ENCODE measurements at places on chromosomes 2 and 18.

DNA sequence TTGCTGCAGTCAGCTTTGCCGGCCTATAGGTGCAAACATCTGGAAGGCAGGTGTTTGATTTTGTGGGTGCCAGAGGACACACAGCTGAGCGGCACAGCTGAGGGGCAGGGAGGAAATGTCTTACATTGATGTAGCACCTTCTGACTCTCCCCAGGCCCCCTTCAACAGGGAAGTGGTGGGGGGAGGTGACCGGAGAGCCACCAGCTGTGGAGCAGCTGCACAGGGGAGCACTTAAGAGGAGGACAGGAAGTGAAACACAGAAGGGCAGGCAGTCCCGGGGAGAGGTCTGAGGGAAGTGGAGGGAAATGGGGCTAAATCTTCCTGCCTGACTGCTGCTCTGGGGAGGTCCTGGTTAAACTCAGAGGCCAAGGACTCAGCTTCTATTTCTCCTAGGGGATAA is 409.1 kb downstream of the TNS1 start:
- no peak for DNase-seq

DNA sequence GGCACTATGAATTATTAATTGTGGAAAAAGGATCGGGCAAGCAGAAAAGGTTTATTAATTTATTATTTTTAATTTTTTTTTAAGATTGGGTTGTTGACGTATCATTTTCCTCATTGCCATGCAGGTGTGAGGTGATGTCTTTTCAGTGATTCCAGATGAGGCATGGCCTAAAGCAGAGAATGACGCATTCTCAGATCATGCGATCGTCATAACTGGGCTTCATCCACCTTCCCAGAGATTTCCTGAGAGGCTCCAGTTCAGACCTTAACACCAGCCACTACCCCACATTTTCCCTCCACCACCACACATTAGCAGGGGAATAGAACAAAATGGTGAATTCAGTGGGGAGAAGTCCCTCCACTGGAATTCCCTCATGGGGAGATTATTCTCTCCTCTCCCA is 518.4 kb upstream of the SPHKAP start:
- no peak for DNase-seq

DNA sequence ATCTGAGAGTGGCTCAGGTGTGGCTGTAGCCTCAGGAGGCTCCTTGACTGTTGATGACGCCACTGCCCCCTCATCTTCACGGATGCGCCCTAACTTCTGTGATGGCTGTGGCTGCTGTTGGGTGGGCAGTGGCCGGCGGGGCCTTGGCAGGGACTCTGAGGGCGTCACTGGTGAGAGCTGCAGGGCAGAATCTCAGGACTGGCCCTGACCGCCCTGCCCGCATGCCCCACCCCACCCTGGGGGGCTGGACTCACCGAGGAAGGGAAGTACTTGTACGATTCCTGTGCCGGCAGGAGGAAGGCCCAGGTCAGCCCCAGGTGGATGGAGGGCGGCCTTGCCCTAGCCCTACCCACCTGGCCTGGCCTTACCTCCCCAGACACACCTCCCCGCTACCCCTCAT is 2.4 kb downstream of the CXXC1 start:
- no peak for DNase-seq

DNA sequence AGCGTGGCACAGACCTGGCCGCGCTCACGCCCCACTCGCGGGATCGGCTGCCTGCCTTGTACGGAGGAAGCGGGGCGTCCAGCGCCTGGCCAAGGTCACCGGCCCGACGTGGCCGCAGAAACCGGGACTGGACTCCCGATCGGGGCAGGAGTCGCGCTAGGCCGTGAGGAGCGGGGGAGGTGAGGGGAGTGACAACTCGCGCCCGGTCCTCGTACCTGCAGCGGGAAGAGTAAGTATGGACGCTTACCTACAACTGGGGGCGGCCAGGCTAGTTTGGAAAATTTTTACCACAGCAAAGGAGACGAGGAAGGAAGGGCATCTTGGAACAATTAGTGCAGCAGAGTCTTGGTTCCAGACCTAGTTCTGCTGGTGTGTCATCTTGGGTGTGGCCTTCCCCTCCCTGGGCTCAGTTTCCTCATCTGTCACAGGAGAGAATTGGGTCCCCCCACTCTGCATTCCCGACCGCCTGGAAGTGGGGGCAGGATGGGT is 693 bp downstream of the UBE2F start:
- DNase-seq, result no peak

DNA sequence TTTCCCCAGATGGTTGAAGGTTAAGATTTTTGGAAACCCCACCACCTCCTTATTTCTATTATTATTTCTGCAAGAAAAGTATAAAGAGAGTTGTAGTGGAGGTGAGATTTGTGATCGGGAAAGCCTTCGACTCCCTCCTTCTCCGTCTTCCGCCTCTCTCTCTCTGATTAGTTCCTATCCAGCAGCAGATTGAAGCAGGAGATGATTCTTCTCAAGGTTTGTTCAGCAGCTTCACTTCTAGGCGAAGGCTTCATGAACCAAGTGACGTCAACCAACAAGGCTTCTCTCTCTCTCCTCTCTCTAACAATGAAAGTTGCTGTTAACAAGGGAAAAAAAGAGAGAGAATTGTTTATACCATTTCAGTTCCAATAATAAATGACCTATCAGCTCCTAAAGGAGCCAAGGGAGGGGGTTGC is at the start of gene BAZ2B:
TSS of gene BAZ2B (minus strand) at position 263 of the 416 bp plus-strand sequence. CDS start 137,829 bp downstream, outside the sequence.
- DNase-seq, result no peak

DNA sequence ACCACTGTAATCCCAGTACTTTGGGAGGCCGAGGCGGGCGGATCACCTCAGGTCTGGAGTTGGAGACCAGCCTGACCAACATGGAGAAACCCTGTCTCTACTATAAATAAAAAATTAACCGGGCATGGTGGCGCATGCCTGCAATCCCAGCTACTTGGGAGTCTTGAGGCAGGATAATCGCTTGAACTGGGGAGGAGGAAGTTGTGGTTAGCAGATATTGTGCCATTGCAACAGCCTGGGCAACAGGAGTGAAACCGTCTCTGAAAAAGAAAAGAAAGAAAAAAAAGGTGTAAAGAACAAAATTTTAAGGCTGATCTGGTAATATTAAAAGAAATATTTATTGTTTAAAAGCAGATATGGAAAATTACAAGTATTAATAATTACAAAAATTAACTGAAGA is 29.7 kb downstream of the ZNF804A start:
- no peak for DNase-seq

- no peak for DNase-seq
Observed at GRCh38 chr2:205566606-205567168, 115.6 kb upstream of the NRP2 start.

- DNase-seq, result no peak
Observed at GRCh38 chr2:84641021-84641420, 124.7 kb downstream of the DNAH6 start.

DNA sequence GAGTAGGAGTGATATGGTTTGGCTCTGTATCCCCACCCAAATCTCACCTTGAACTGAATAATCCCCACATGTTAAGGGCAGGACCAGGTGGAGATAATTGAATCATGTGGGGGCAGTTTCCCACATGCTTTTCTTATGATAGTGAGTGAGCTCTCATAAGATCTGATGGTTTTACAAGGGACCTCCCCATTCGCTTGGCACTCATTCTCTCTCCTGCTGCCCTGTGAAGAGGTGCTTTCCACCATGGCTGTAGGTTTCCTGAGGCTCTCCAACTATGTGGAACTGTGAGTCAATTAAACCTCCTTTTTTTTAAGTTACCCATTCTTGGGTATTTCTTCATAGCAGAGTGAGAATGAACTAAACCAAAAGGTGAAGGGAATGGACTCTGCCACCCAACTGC is 207.5 kb downstream of the LOXHD1 start:
- no peak for DNase-seq

Data from LNCaP clone FGC (cell line).